ENCODE measurements at places on chromosomes 5 and 9.

DNA sequence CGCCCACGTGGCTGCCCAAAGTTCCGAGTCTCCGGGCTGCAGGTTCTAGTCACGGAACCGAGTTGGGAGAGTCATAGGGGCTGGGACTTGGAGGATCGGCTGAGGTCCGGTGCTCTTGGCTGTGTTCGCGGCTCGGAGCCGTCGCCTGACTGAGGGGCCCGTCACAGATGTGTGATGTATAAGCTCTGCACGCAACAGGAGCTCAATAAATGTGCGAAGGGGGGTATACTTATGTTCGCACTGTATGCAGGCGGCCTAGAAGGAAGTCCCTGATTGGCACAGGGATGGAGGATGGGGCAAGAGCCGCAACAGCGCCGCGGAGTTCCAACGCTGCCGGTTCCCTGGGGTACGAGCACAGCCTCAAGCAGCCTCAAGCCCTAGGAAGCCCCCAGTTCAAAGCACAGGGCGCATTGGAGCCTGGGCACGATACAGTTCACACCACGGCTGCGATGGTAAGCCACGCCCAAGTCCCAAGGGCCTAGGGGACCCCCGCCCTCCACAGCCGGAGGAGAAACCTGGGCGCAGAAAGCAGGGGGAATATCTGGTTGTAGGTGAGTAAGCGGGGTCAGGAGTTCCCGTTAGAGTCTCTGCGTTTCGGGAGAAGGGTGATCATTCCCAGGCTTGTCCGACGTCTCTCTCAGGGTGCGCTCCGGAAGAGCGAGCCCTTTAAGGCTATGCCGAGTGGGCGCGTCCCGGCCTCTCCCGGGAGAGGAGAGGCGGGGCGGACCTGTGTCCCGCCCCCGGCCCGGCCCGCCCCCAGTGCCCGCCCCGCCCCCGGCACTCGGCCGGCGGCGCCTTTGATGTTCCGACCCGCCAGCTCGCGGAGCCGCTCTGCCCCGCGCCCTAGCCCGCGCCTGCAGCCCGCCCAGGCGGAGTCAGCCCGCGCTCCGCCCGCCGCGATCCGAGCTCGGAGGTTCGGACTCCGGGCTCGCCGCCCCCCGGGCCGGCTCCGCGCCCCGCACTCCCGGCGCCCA, at the start of gene TCF7:
TCF7 (plus strand) TSS at position 780 of the 974 bp plus-strand sequence. CDS start 226 bp downstream, outside the sequence.
- DNase-seq, result peak; percentile 73

DNA sequence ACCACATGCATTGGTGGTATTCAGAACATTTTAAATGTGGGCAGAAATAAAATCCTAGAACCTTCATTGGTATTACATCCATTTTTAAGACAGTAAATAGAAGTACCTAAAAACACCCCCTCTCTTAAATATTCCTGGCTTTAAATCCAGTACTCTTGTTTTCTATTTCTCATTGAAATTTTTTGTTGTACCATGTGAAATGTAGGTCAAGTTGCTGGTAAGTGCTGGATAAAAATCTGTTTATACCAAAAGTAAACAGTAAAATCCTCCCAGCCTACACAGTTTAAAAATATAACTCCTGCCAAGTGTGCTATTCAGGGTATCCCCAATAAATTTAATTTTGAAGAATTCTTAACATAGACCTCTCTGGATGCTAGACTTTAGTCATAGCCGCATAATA, 75.0 kb upstream of the FST start:
- DNase-seq, result no peak

DNA sequence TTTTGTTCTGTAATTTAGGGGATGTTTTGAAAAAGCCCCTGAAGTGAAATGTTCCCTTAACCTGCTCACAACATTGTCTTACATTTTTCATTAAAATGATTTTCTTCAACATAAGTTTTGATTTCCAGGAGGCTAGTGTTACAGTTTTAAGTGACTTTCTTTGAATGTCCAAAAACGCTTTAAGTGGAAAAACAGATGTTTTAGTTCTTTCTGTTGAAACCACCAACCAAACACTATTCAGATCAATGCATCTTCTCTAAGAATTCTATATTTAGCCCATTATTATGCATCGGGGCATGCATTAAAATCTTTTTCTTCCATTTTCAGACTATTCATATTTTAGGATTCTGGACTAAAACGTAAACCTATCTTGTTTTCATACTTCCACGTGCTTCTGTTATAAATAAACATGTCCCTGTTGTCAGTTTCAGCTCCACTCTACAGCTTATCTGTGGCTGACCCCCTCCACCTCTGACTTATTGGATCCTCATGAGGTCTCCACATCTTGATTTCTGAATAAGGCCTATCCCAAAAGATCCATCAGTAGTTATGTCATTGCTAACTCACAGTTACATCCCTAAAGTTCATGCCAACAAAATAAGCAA, 882.3 kb upstream of the SEMA6A start:
- no peak for DNase-seq

- DNase-seq, result no peak
Measured at GRCh38 chr5:34627794-34628193, 28.3 kb upstream of the RAI14 start.

GRCh38 chr5:33601881-33602280, 161.1 kb downstream of the TARS1 start:
- no peak for DNase-seq

- DNase-seq, result no peak
Measured at GRCh38 chr5:597871-598563, 14.1 kb upstream of the CEP72 start.

DNA sequence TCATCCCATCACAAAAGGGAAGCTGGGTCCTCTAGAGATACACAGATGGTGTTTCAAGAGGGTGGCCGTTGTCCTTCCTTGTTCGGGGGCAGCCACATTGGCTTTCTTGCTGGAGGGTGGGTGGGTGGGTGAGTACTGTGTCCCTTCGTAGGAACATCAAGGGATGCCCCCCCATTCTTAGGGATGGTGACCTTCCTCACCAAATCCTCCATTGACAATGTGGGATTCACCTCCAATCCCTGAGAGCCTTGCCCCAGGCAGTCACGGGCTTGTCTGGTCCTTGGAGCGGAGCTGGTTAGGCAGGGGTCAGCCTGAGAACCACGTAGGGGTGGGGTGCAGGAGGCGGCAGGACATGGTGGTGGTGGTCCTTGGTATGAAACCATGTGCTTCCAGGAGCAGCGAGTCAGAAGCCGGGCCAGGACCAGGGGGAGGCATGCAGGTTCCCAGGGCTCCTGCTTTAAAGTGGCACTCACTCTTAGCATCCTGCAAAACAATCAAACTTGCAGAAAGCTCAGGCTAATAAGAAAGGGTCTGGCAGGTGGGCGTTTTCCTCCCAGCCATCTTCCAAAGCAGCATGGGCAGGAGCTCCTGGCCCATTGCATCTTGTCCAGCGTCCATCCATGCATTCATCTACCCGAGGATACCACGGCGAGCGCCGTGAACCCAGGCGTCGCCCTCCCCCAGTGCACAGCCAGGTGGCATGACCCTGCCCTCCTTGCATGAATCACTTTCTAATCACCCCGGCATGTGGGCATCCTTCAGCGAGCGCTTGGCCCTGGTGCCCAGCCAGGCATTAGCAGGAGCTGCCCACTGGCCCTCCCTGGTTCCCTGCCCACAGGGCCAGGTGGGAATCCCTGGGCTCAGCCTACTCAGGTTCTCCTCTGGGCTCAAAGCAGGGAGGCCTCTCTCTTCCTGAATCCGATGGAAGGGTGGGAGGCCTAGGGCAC, 76.4 kb downstream of the NTNG2 start:
- no peak for DNase-seq

- no peak for DNase-seq
Measured at GRCh38 chr5:90161414-90161813, 248.1 kb downstream of the CETN3 start.

DNA sequence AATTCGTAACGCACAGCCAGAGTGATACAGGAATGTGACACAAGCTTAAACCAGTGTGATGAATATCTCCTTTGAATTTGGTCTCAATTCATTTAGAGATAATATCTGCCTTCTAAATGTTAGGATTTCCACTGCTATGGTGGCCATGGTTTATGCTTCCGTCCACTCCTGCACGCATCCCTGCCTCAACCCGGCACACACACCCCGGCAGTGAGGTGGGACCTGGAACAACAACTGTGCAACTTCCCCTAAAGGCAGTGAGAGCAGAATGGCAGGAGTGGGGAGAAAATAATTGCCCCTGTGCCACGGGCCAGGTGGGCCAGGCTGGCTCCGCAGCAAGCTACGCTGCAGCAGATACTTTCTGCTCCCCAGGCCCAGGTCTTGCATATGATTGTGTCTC, 72.6 kb upstream of the CPEB4 start:
- DNase-seq, result no peak

- DNase-seq, result no peak
Measured at GRCh38 chr5:138721979-138722378, 31.2 kb upstream of the CTNNA1 start.

DNA sequence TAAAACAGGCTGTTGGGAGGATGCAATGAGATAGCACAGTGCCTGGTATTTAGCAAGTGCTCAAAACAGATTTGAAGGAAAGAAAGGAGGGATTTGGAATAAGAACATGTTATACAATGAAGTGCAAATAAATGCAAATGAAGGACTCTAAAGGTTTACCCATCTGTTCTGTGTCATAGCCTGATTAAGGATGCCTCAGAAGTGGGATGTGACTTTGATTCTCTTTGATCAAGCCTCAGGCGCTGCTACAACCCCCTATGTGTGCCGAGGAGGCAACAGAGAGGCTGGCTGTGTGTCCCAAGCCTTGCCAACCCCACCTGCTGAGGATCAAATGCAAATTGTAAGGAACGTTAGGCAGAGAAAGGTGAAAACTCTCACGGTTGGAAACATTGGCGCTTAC, 27.2 kb downstream of the GGTA1 start:
- no peak for DNase-seq

DNA sequence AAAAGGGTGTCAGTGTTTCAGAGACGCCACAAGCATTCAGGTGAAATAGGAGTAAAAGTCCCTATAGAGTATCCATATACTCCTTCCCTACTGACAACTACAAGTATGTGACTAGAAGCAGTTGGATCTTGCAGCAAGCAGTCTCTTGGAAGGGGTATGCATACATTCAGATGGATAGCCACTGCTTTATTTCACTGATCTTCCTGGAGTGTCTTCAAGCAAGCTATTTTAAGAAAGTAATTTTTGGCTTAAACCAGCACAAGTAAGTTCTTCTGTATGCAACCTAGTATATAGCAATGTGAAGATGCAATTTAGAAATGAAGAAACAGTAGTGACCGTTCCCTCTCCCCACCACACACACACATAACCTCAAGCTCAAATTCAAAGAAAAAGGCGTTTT, 446.8 kb upstream of the CDH18 start:
- DNase-seq, result no peak

DNA sequence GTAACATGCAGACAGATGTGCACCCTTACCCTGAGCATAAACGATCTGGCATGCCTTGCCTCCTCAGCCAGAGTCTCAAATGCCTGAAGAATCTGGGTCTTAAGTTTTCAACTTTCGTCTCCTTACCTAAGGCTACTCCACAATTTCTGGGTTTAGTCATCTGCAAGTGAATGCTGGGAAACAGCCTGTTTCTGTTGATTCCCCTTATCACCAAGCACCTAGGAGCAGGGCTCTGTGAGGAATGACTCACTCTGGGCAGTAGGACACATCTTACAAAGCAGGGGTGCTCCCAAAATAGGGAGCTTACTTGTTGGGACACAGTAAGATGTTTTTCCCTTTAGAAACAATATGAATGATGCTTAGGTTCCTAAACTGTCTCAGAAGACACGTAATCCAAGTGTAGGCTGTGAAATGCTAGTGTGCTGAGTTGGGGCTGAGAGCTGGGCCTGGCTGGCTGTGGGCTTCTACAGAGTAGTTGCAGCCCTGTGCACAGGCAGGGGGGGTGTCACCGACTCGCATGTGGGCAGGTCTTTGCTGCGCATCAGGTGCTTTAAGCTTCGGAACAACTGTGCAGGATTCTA, 58.0 kb downstream of the DAP start:
- DNase-seq, result no peak

DNA sequence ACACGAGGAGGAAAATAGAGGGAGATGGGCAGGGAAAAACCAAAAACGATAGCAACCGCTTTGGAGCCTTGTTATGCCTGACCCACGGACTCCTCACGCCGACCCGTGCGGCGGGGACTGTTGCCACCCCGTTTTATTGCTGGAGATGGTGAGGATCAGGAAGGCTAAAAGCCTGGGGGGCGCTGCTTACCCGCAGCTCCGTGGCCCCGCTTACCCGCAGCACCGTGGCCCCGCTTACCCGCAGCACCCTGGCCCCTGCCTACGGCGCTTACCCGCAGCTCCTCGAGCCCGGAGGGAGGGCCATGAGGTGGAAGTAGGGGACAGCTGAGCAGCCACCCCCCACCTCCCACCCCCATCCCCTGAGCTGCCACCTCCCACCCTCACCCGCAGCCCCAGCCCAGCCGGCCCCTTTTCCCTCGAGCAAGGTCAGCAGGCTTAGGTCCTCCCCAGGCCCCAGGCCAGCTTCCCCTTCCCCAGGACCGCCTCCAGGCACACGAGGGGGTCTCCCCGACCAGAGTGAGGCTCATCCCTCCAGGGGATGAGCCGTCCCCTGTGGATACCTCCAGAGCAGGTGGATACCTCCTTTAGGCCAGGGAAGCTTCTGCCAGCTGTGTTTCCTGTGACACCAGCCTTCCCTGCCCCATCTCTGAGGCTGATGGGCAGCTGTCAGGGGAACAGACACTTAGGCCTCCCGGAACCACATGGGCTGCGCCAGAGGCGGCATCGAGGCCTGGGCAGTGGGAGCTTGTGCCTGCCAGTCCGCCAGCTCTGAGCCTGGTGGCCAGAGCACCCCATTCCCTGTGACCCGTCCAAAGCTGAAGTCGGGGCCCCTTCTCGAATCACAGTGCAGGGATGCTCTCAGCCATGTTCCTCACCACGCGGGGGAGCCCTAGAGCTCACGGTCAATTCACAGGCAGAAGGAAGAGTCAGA, 92.3 kb downstream of the LMX1B start:
- peak; percentile 55 for DNase-seq

DNA sequence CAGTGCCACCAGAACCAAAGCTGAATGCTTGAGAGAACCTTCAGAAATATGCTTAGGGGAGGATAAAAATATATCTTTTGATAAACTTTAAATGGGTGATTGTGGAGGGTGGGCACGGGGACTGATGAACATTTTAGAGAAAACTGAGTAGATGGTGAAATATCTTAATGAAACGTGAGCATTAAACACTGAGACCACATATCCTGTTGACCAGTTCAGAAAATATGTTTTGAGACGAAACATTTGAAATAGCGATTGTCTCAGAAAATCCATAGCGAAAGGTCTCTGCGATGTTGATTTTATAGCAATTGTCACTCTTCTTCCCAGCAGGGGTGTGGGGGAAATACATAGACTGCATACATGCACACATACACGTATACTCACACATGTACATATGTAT, 231.0 kb downstream of the ESM1 start:
- DNase-seq, result no peak
